Activated CD4-positive, alpha-beta memory T cell treated with anti-CD3 and anti-CD28 coated beads, Interleukin-2, amount 10 ng/mL, durations not matched to agents 7 days and 5 days (primary cell): ENCODE measurements at places on chromosomes 5 and 9. TPM values are rescaled to one million over a fixed set of nuclear protein-coding genes. Genes with fewer than 3 reads are reported as not detected.
A peak's percentile ranks its signal among the peaks of the same experiment; 100 is the strongest.

The F2RL2 gene
- not detected for total RNA-seq

The RECK gene
- 7.4 TPM for total RNA-seq

The UBAP2 gene
- 42.6 TPM for total RNA-seq

The UBAC1 gene
- 29.5 TPM for total RNA-seq

The SPINK13 gene
- total RNA-seq, result not detected

GRCh38 chr5:50863534-50864170 lies 197.2 kb downstream of the PARP8 start:
- DNase-seq, result no peak
- no peak overlapping the region for H3K4me3 ChIP-seq
- H3K4me1 ChIP-seq, result no peaks in the 10 kb centered on the region
- peaks cover 24% of the 10 kb centered on the region for H3K27me3 ChIP-seq
- H3K36me3 ChIP-seq, result peaks cover 2% of the 10 kb centered on the region
- no peak overlapping the region for H3K27ac ChIP-seq

DNA sequence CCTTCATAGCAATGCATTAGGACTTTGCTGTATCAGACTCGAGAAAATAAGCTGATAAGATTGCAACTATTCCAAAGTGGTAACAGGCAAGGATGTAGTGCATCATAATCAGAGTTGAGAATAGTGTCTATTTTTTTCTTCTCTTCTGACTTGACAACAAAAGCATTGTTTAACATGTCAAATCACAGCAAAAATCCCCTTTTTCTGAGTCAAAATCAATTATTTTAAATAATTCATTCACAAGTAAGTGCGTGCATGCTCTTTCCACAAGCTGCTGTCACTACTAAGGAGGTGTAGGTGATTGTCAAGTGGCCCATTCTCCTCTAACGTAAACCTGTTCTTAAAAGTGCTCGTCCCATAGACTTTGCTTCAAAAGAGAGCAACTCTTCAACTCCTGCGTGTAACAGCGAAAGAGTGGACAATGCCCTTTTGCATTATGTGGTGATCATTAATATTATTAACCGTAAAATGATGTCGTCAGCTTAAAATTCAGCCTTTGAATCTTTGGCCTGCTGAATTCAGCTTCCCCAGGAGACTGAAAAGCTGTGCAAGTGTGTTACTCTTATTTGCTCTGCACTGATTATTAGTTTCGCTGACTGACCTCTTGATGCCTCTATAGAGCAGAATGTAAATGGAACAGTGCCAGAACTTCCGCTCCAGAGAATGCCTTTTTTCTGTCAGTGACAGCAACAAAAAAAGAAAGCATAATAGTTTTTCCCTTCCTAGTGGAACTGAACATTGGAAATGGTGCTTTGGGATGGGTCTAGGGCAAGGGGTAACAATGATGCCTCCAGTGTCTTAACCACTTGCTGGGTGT lies 680.8 kb upstream of the SEMA6A start:
- H3K27ac ChIP-seq, result no peak overlapping the region
- no peak overlapping the region for H3K4me3 ChIP-seq
- no peak for DNase-seq
- no peaks in the 10 kb centered on the region for H3K27me3 ChIP-seq

DNA sequence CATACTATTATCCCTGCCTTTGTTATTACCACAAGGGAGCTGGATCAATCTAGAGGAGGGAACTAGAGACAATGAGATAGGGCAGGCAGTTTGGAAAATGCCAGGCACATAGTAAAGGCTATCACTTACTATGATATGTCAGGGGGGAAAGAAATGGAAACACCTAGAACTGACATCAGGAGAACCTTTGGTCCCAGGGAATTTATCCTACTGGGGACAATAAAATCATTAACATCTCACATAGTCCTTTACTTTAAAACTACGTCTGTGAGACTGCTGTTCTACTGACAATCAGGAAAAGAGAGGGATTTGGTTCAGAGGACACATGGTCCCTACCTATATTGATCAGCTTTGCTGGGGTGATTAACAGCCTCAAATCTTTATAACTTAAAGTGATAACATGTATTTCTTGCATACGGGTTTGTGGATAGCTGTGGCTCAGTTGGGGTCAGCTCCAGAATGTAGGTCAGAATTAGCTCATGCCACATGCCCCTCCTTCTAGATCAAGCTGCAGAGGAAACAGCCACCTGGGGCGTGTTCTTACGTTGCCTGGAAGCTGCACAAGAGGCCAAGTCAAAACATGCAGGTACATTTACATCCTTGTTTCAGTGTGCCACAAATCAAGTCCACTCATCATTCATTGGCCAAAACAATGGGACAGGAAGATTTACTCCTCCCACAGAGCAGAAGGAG lies 43.9 kb upstream of the ALDOB start:
- DNase-seq, result no peak
- H3K4me1 ChIP-seq, result no peaks in the 10 kb centered on the region
- no peaks in the 10 kb centered on the region for H3K36me3 ChIP-seq
- H3K27ac ChIP-seq, result no peak overlapping the region
- H3K4me3 ChIP-seq, result no peak overlapping the region

DNA sequence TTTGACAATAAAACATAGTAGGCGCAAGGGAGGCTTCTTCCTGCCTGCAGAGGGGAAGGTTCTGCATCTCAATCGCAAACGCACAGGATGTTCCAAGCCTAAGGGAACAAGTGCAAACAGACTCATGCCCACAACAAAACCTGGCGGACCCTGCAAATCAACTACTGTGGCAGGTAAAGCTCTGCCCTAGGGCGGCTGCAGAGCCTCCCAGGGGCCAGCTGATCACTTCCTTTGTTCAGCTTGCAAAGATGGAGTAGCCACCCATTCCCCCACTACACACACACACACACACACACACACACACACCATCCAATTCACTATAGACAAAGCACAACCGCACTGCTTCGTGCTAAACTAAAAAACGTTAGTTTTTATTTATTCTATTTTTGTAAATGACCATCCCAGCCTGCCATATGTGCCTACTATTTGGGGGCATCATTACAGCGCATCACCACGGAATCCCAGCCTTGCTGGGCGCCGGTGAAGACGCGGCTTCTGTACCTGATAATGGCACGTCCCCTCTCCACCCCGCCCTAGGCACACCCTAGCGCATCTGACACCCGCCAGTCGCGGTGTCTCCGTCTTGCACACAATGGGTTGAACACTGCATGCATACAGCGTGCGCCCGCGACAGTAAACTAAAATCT lies 57.6 kb downstream of the DPYSL3 start:
- no peak overlapping the region for H3K27ac ChIP-seq
- peaks cover 41% of the 10 kb centered on the region for H3K27me3 ChIP-seq
- no peak for DNase-seq
- peak overlapping the region; percentile 22 for H3K4me3 ChIP-seq
- no peaks in the 10 kb centered on the region for H3K36me3 ChIP-seq

DNA sequence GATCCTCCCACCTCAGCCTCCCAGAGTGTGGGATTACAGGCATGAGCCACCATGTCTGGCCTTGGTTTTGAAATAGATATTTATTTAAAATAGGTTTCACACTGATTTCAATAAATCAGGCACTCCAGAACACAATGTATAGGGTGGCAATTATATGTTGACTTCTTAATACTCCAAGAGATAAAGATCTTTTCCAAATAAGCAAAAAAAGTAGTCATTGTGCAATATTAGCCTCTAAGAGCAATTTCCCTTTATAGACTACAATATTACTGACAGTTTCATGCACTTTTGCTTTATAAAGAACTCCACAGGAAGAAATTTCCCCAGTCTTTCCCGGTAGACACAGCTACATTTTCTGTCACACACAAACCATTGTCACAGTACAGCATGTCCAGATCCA lies 23.4 kb upstream of the RUFY1 start:
- DNase-seq, result no peak
- H3K27me3 ChIP-seq, result peaks cover 8% of the 10 kb centered on the region
- H3K4me1 ChIP-seq, result peaks cover 4% of the 10 kb centered on the region
- H3K4me3 ChIP-seq, result no peak overlapping the region
- H3K36me3 ChIP-seq, result no peaks in the 10 kb centered on the region

- H3K4me1 ChIP-seq, result no peaks in the 10 kb centered on the region
- H3K4me3 ChIP-seq, result no peak overlapping the region
- H3K27me3 ChIP-seq, result no peaks in the 10 kb centered on the region
- no peaks in the 10 kb centered on the region for H3K36me3 ChIP-seq
These were observed 5.7 kb downstream of the NDST1 start for GRCh38 chr5:150513375-150514309.

DNA sequence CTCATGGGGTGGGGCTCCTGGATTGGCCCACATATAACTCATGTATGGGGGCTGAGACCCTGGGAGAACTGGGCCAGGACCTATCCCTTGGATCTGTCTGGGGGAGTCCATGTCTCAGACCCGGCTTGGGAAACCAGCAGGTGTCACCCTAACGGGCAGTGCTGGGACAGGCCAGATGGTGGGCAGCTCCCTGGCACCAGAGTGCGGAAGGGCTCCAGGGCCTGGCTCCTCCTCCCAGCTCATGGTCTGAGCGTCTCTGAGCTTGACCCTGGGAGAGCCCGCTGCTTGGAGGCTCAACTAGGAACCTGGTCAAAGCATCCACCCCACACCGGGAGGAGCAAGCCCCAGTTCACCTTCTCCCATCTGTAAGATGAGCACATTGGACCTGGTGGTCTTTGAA lies 15.5 kb upstream of the NCS1 start:
- no peaks in the 10 kb centered on the region for H3K36me3 ChIP-seq
- H3K27ac ChIP-seq, result no peak overlapping the region
- DNase-seq, result no peak
- no peaks in the 10 kb centered on the region for H3K27me3 ChIP-seq
- H3K4me1 ChIP-seq, result no peaks in the 10 kb centered on the region

DNA sequence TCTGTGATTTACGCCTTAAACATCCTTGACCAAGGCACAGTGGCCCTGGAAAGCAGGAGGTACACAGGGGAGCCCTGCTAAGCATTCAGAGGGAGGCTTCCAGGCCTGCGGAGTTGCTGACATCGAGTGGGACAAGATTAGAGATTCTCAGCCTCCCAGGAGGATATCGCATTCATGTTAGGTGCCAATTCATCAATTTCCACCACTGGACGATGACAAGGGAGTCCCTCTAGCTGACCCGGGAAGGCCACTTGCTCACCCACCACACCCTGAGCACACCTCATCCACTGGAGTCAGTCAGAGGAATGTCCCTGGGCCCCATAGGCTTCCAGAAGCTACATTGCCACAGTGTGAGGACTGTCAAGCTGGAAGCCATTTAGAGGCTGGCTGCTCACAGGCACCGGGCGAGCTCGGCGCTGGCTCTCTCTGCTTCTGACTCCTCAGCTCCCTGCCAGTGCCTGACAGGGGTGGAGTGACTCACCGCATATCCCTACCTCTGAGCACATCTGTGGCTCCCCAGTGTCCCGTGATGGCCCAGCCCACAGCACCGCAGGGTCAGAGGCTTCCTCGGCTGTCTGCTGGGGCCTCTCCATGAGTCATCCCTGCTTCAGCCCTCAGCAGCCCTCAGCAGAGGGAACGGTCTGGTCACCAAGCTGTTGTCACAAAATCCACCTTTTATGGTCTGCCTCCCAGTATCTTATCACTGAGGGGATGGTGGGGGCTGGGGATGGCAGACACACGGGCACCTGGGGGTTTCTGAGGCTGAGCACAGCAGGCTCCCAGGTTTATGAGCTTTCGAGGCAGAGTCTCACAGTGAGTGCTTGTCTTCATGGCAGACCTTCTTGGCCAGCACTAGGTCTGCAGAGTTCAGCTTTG lies 117.5 kb downstream of the ZNF608 start:
- H3K4me1 ChIP-seq, result no peaks in the 10 kb centered on the region
- H3K27ac ChIP-seq, result no peak overlapping the region
- DNase-seq, result no peak
- no peak overlapping the region for H3K4me3 ChIP-seq
- no peaks in the 10 kb centered on the region for H3K27me3 ChIP-seq
